Fibroblast of skin of right biceps (primary cell): ENCODE measurements at places on chromosomes 5 and 9.
A peak's percentile ranks its signal among the peaks of the same experiment; 100 is the strongest.

DNA sequence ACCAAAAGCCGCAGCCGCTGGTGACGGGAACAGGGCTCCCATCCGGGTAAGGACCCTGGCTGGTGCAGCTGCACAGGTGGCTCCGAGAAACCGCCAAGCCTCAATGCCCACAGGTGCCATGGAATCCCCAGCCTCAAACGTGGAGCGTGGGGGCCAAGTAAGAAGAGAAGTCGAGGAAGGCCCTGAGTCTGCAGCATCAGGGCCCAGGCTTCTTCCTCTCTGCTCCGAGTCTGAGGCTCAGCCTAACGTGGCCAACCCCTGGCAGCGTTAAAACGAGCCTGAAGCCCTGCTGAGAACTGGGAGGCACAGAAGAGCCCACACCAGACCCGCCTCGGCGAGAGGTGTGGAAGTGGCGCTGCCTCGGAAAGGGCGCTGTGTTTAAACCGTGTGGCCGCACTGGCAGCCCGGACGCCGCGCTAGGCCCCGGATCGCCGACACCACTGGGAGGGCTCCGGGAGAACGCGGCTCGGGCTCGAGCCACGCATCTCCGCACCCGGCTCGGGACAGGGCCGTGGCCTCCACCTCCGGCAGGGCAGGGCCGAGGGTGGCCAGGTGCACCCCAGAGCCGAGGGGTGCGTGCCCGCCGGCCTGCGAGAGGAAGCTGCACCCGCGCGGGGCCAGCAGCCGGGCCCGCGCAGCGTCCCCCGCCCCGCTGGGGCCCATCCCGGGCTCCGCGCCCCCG is 730 bp downstream of the ZMYND19 start:
- DNase-seq, result no peak

- DNase-seq, result no peak
These were observed 150.4 kb downstream of the FSTL4 start for GRCh38 chr5:133461796-133462516.

DNA sequence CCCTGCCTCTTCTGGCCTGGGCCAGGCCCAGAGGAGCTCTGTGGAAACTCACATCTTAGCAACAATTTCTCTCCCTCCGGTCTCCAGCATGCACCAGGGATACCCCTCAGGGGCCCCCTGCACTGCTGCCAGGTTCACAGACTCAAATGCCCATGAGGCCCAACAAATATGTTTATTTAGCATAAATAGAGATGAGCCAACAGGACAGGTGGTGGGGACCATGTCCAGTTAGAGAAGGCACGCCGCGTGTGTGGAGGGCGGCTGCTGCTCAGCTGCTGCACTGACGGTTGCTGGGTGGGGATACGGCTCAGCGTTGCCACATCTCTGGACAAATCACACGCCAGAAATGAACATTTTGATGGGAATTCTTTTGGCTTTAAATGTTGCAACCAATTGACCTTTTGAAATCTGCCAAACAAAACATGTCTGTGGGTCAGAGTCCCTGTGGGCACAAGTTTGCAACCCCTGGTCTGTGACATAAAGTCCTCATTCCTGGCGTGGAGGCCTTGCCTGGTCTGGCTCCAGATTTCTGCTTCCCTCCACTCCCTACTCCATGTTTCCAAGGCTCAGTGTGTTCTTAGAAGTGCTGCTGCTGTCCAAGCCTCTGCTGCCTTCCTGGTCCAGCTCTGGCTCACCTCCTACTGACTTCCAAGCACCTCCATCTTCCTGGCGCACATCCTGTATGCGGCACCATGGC is 88.9 kb downstream of the AMBP start:
- DNase-seq, result no peak

GRCh38 chr9:87542141-87542540 is 44.5 kb downstream of the DAPK1 start:
- DNase-seq, result no peak

GRCh38 chr9:129451669-129452068 is 169.2 kb downstream of the C9orf50 start:
- no peak for DNase-seq

DNA sequence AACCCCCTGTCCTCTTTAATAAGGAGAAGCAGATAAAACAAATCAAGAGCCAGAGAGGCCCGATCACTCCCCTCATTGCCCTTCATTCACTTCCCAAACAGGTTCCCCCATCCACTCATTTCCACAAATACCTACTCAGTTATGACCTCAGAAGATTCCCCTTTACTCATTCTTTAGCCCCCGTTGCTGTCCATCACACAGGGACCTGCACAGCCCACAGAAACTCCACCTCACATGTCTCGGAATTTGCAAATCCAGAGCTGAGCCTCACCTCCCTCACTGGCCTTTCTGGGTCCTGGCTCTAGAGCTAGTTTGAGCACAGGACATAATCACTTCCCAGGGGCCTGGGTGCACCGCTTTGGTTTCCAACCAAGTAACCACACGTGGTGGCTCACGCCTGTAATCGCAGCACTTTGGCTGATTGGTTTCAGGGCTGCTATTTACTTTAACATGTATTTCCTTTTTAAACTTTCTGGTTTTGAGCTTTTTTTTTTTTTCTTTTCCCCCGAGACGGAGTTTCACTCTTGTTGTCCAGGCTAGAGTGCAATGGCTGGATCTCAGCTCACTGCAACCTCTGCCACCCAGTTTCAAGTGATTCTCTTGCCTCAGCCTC is 17.8 kb downstream of the ATP6V0E1 start:
- no peak for DNase-seq

DNA sequence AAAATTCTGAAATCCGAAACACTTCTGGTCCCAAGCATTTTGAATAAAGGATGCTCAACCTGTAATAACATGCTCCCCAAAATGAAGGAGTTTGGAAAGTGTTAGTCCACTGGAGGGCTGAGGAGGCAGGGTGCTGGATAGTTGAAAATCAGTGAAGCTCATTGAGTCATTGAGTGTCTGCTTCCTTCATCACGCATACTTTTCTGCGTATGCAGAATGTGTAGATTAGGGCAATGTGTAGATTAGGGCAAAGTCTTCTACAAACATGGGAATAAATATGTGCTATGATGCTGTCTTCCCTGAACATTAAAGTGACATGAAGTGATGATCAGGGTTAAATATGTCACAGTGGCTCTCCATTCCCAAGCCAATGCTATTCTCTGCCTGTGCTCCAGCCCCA is 193.8 kb downstream of the CFAP90 start:
- DNase-seq, result no peak

GRCh38 chr5:95923918-95924544 is 37.6 kb downstream of the ELL2 start:
- no peak for DNase-seq

DNA sequence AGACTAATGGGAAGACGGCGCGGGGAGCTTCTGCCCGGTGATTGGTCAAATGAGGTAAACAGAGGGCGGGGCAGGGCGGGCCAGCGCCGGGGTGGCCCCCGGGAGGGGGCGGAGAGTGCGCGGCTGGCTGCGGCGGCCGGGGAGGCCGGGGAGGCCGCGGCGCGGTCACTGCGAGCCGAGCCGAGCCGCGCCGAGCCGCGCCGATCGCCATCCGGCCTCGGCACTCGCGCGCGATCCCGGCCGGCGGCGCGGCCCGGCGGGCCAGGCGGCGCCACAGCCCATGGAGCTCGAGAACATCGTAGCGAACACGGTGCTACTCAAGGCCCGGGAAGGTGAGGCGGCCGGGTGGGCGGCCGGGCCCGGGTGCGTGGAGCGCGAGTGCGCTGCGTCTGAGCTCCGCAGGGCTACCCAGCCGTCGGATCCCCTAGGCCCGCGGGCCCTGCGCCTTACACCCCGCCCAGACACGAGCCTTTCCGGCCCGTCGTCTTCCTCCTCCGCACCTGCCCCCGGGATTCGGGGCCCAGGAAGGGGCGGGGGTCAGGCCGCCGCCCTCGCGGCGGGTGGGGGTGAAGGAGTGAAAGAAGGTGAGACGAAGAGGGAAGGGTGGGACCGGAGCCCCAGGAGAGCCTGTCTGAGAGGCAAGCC is at the start of gene GRK6:
Gene GRK6 (plus strand): TSS at position 111 of the 645 bp plus-strand sequence. CDS start 170 bp downstream, at position 281.
- peak; percentile 30 for DNase-seq

GRCh38 chr9:126860077-126860756 is at the start of gene ZBTB34:
Gene ZBTB34, plus strand, starts transcription at chr9:126860639. Its CDS starts 18,761 bp downstream, at chr9:126879400.
- DNase-seq, result peak; percentile 57

- DNase-seq, result no peak
These were observed 4.0 kb upstream of the GPSM1 start for GRCh38 chr9:136323371-136323789.

DNA sequence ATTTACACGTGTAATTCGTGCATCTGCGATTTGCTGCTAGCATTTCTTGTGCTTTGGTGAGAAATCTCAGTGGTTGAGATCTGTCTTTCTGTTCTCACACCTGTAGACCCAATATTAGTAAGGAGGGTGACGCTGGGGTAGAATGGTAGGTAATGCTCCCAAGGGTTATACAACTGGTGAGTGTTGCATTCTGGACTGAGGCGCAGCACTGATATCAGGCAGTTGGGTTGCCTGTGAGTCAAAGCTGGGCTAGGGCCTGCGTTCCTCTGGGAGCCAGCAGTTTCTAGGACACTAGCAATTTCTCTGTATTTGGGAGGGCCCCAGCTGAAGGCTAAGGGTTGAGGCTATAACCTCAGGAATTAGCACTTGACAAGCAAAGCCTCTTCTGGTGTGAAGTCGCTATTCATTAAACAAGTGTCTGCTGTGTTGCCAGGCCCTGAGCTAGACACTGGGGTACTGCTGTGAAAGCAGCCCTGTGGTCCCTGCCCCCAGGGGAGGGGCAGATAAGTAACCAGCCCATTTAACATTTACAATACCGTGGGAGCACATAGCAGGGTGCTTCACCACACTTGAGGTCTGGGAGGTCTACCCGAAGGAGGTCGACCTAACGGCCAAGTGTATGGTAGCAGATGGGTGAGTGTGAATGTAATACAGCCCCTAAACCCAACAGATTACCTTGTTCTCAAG is 28.7 kb downstream of the LARP1 start:
- no peak for DNase-seq

DNA sequence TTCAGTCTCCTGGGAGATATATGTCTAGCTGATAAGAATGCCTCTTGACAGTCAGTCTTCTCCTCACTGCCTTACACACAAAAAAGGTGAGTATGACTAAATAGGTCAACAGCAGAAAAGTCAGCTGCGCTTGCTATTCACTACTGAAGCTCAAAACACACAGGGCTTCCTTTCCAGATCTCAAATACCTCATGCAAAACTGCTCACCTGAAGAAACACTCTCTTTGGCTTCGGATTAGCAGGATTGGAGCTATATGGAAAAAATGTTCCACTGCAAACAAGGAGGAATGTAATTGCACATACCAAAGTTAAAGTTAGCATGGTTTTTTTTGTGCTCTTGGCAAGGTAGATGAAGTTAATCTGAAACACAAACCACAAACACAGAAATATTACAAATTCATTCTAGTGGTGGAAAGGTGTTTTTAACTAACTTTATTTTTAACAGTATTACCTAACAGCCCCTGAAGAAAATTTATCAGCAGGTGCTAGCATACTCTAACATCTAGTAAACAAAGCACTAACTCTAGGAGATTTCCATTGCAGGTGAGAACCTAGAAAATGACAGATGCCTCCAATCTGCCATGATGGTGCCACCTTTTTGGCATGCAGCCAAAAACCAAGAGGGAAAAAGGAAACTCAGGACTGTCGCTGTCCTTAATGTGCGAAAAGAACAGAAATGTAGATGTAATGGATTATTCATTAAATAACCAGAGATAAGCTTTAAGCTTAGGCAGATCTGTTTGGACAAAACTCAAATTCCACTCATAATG is 31.8 kb downstream of the ERMP1 start:
- peak; percentile 14 for DNase-seq

DNA sequence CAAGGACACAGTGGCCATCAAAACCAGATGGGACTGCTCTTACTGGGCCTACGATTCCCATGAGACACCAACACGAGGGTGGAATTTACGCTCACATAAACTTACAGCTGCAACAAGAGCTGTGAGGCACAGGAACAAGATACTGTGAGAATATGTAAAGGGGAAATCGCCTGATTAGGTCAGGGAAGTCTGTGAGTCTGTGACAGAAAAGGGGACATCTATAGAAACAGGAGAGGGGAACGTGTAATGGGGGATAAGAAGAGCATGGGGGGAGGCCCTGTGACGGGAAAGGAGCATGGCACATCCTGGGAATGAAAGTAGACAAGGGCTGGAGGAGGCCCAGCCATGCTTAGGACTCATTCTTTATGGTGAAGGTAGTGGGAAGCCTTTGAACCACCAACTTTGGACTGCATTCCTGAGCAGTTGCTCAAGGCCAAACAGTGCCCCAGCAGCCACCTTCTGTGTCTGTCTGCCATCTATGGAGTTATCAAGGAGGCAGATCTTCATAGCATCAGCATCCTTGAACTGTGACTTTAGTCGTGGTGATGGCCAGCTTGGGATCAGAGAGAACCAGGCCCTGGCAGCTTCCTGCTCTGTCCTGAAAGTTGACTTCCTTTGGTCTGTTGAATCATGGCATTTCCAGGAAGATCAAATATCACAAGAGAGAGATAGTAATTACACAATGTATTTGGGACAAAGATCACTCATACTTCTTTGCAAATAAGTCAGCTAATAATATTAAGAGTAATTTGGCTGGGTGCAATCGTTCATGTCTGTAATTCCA is 87.9 kb upstream of the FAM169A start:
- peak; percentile 73 for DNase-seq

GRCh38 chr9:76926846-76927245 is 20.9 kb upstream of the PRUNE2 start:
- no peak for DNase-seq

GRCh38 chr5:41637424-41637823 is 127.0 kb upstream of the PLCXD3 start:
- DNase-seq, result no peak

DNA sequence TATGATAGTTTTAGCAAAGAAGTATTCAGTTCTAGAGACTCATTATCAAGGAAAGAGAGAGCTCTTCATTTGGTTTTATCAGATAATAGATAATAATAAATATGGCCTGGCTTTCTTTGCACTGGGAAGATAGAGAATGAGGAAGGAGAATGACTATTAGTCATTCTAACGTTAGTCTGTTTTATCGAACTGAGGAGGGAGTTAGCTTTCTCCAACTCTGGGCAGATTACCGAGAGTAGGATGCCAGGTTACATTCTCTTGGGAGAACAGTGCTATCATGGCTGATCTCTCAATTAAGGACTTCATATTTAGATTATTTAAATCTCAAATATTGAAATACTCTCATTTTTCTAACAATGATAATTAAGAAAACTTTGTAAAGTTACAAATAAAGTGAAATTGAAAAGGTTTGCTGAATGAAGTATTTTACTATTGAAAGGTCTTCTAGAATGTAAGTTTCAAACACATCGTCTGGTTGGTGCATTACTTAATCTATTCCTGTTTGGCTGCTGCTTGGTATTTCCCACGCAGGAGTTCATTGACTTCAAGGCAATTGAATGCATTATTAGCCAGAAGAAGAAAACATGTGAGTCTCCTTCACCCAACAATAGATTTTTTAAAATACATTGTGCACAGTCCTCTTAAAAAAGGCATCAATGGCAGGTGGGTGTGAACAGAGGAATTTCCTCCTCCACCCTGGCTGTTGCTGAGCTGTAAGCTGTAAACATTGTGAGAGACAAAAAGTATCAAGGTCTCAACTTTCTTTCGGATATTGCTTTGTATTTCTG is 140.8 kb downstream of the C9orf152 start:
- no peak for DNase-seq

- DNase-seq, result no peak
These were observed 19.9 kb downstream of the PTGES2 start for GRCh38 chr9:128107468-128108268.
